ENCODE measurements at places on chromosomes 4 and X.
A peak's percentile ranks its signal among the peaks of the same experiment; 100 is the strongest.

GRCh38 chrX:44954562-44954961 lies 81.6 kb downstream of the KDM6A start:
- no peak for DNase-seq

DNA sequence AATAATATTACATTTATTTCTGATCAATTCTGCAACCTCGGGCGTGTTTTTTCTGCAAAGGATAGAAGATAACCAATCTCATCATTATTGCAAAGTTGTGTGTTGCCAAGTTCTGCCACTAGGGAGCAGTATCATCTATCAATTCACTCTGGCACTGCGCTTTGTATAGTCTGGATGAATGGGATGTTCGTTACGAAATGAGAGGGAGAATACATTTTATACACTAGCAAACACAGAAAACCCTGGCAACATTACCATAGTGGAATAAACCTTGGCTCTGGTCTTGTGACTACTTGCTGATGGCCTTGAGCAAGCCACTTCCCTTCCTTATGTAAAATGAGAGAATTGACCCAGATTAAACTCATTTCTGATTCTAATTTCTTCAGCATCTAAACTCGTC lies 97.5 kb upstream of the ZNF518B start:
- peak; percentile 45 for DNase-seq

- peak; percentile 28 for DNase-seq
These were observed 200.4 kb downstream of the MAB21L2 start for GRCh38 chr4:150782311-150782710.

GRCh38 chrX:76253432-76253831 lies 80.6 kb downstream of the PBDC1 start:
- DNase-seq = peak; percentile 48

- no peak for DNase-seq
These were observed 5.9 kb downstream of the MRFAP1L1 start for GRCh38 chr4:6703786-6704185.

DNA sequence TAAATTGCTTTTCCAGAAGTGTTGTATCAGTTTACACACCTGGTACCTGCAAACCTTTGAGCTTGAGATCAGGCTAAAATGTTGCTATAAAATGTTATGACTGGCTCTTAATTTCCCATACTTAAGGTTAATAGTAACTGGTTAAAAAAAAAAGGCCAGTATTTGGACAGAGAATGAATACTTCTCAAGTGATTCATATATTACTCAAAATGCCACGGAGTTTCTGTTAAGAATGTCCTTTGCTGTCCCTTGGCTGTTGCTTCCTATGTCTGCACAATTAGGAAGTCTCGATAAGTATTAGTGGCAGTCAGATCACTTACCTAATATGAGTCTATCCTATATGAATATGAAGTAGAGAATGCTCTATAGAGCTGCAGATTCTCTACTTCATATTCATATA lies 232.2 kb upstream of the IGFBP7 start:
- DNase-seq = no peak

DNA sequence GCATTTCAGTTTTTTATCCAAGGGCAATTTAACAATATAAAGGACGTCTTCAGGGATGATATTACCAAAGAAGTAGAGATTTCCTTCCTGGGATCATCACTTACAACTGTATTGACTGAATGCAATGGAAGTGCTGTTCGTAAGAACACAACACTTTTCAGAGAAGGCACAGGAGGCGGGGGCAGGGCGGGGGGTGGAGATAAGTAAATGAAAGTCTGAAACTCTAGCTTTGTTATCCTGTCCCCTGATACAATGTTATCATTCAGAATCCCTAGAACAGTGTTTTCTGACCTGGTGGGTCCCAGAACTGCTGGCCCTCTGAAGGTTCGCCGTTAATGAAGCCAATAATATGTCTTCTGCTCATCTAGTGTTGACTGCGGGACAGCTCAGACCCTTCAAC lies 124.6 kb downstream of the NSUN7 start:
- no peak for DNase-seq

GRCh38 chr4:1658146-1658545 lies 26.0 kb downstream of the FAM53A start:
- no peak for DNase-seq

DNA sequence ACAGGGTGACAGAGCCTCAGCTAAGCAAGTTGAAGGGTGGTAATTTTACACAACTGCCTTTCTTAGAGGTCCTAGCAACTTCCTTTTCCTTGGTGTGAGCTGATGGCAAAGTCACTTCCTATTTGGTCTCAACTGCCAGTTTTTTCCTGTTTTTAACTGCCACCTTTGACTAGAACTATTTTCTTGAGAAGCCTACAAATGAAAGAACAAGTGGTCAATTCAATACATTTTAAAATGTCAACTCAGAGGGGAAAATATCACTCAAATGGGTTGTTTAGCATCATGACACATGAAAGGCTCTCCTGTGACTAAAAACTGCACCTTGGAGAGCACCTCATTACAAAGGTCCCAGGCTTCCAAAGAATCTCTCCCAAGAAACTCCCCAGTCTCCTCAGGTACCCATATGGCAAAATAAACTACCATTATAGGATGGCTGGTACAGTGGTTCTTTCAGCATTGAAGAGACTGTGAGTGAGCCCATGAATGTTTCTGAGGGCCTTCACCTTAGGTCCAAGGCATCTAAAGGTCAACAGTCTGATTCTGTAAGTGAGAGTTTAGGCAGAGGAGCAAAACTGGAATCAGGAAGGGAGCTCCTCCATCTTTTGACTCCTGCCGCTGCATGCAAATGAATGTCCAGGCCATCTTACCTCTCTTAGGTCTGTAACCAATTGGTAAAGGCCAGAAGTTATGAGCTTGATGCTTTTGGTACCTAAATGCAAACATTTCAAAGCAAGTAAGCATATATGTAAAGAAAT lies 5.5 kb upstream of the STK26 start:
- DNase-seq = no peak

- peak; percentile 21 for DNase-seq
These were observed 68.6 kb downstream of the CHST7 start for GRCh38 chrX:46642145-46642544.

DNA sequence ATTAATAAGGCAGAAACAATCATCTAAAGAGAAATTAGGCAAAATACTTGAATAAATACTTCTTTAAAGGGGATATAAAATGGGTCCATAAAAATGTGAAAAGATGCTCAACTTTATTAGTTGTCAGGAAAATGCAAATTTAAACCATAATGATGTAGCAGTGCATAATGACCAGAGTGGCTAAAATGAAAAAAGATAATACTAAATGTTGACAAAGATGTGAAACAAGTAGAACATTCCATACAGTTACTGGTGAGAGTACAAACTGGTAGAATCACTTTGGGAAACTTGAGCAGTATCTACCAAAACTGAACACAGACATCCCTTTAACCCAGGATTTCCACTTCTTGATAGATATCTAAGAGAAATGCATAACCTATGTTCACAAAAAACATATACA lies 5.0 kb downstream of the ARSJ start:
- DNase-seq = no peak

DNA sequence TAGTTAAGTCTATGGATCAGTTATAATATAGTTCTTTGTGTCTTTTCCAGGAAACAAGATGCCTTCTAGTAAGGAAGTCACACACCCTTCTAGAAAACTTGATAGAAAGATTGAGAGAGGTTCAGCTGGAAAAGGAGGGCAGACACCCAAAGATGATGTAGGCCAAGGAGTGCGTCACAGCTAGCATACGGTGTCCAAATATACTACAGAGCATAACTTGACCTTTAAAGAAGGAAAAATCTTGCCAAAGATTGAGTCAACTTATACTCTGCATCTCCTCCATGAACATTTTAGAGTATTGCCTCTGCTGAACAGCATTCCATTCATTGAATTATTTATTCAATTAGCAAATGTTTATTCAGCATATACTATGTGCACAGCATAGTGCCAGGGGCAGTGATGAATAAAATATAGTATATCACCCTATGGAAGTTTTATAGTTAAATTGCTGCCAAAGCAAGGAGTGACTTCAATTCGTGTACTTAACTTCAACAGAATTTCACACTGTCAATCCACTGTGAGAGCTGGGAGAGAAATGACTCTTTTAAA lies 51.9 kb upstream of the SLC6A14 start:
- peak; percentile 48 for DNase-seq

DNA sequence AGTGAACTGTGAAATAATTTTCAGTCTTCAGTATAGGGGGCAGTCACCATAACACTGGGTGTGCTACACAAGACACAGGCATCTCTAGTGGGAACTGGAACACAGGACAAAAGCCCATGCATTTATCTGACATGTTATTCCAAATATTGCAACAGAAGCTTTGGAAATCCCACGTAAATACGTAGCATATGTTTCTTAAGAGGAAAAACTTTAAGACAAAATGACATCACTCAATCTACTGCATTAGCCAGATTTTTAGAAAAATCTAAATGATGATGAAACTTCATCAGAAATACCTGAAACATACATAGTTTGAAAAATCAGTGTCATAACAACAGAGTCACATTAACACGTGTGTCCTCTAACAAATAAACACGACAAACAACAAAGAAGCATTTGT lies 14.5 kb downstream of the SHISA3 start:
- DNase-seq = no peak

DNA sequence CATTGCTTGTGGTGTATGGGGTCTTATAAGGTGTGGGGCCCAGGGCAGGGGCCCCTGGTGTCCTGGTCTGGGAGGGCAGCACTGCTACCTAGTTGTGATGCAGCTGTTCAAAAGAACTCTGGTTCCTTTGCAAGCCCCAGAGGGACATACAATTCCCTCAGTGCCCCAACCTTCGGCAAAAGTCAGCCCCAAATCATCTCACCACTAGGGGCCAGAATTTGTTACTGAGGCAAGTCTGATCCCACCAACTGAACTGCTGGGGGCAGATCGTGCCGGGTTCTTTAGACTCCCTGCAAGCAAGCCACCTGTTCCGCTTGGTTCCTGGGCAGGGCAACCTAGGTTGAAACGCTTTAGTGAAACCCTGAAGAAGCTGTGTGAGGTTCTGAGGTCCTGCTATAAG lies 180.1 kb upstream of the S100G start:
- no peak for DNase-seq

DNA sequence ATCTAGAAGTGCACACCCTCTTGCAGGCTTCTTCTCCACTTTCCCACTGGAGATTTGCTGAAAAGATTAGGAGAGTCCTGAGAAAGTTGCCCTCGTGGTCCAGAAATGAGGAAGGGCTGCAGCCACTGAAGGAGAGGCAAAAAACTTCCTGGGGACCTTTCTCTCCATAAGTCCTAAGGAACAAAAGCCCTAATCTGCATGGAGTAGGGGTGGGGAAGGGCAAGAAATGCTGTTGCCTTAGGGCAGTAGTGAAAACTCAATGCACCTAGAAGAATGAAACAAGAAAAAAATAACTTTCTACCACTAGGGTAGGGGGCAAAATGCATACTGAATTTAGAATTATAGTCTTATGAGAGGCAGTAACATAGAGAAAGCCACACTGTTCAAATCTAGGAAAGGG lies 1408.8 kb downstream of the PCDH19 start:
- no peak for DNase-seq

GRCh38 chrX:11893933-11894710 lies 136.1 kb downstream of the MSL3 start:
- DNase-seq = no peak

DNA sequence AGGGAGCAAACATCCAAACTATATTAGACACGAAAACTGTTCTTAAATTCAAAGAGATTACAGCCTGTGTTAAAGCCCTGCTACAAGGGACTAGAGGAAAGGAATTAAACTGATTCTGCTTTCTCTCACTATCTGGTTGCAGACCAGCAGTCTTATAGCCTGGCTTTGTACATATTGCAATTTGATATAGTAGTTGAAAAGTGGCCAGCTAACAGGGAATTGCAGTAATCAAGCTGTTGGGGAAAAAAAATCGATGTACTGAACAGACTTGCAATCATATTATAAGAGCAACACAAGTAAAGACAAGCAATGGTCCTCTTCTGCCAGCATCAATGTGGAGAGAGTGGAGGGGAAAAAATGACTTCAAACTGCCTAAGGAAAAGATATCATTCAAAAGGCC lies 364.4 kb upstream of the EPHA5 start:
- no peak for DNase-seq

DNA sequence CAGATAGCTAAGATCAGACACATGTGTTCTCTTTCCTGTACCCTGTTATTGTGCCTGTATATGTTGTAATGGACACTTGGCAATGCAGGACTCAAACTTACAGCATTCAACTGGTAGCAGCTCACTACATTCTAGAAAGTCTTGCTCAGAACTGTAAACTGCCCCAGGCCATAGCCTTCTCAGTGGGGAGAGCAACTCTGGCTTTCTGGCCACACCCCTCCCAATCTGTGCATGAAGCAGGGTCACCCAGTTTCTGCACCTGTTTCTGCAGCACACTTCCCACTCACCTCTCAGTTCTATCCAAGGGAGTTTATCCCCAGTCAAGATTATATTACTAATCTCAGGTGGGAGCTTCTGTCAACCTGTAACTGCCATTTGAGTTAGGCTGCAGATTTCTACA lies 38.9 kb upstream of the TBX22 start:
- no peak for DNase-seq

DNA sequence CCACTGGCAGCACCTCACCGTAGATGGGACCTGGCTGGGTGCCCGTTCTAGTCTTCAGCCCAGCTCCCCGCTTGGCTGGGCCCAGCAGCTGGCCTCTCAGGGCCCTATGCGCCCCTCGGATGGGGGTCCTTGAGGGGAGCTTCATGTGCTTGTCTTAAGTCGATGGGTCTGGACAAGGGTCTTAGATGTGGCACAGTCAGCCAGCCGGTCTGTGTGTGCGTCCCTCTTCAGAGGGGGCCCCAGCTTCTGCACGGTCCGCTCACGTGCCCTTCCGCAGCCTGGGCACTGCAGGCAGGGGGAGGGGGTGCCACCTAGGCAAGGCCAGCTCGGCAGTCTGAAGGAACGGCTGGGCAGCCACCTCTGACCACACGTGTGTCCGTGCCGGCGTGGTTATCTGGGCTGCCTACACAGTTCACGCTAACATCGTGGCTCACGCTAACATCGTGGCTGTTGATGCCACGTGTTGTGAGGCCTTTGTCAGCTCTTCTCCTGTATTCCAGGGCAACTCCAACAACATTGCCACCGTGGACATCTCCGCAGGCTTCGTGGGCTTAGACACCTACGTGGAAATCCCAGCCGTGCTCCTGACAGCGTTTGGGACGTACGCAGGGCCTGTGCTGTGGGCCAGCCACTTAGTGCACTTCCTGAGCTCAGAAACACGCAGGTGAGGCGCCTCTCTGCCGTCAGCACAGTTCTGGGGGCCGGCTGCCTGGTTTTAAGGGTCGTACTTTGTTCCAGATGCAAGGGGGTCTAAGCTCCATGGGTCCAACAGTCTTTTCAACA lies 34.5 kb downstream of the PIGG start:
- DNase-seq = no peak

GRCh38 chr4:117010671-117011070 lies 74.7 kb downstream of the TRAM1L1 start:
- DNase-seq = no peak
